ENCODE measurements at places on chromosomes 5 and 9.

- no peak for DNase-seq
Measured at GRCh38 chr5:8550921-8551320, 682.0 kb downstream of the MTRR start.

- DNase-seq = no peak
Measured at GRCh38 chr5:34854459-34855174, 15.7 kb downstream of the TTC23L start.

- DNase-seq = no peak
Measured at GRCh38 chr9:109444771-109445320, 53.3 kb downstream of the PTPN3 start.

DNA sequence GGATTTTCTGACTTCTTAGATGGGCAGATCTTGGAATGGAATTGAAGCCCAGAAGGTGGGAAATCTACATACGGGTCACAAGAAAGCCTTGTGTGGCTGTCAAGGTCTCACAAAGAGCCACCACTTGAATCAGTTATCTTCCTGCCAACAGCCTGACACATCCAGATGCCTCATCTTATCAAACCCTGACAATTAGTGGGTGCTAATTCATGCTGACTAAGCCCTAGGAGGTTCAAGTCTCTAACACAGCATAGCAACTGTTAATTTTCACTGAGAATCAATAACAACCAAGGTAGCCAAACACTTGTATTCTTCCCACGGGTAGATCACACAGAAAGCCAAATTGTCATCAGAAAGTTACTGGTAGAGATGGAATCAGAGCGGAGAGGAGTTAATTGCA, 222.2 kb downstream of the TMEM167A start:
- no peak for DNase-seq

- DNase-seq = no peak
Measured at GRCh38 chr9:91536211-91536691, 112.6 kb upstream of the NFIL3 start.

DNA sequence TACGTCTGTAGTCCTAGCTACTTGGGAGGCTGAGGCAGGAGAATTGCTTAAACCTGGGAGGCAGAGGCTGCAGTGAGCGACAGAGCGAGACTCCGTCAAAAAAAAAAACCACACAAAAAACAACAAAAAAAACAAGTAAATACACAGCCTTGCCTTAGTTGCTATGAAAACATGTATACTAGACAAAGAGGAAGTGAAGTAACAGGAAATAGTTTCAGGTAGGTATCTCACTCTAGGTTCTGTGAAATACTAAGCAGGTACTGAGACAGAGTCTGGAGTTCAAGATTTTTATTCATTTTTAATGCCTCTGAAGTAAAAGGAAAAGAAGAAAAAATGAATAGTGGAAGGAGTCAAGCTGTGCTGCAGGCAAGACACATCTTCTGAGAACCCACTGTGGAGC, 687.9 kb upstream of the RGMB start:
- no peak for DNase-seq

- no peak for DNase-seq
Measured at GRCh38 chr9:20994486-20994885, 37.0 kb downstream of the HACD4 start.

GRCh38 chr9:121197132-121197531, 4.5 kb downstream of the RAB14 start:
- DNase-seq = no peak

GRCh38 chr5:116467465-116467843, 107.2 kb downstream of the SEMA6A start:
- DNase-seq = no peak

GRCh38 chr5:40672425-40672824, 7.3 kb upstream of the PTGER4 start:
- DNase-seq = no peak

DNA sequence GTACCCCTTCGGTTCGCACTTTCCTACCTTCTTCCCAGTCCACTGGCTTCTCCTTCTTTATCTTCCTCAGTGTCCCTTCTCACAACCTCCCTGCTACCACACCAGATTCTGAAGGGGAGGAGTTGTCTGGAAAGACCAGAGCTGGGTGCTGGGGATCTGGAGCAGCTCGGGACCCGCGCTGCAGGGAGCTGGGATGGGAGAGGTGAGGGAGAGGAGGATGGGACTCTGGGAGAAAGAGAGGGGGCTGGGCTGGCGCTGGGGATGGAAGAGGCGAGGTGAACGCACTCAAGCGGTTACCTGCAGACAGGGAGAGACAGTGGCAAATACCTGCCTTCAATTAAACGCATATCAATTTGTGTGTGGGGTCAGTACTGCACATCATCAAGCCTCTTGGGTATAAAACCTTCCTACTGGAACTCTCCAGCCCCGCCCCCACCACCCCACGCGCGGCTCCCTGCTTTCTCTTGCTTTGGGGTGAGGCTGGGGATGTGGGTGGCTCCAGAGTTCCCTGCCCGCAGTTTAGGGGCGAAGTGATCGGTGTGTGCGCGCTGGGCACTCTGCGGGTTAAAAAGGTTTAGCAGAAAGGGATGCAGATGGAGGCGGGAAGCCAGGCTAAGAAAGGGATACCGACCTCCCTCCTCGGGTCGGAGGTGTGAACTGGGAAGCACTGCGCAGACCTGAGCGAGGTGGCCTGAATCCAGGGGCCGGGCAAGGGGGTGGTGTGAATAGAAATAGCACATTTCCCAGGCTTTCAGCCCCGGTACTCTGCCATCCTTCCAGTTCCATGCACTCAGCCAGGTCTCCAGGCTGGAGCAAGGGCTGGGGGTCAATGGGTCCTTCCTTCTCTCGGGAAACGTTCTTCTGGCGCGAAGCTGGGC, 977 bp upstream of the PAM start:
- DNase-seq = no peak

GRCh38 chr9:82367016-82367415, 378.4 kb downstream of the SPATA31D1 start:
- DNase-seq = no peak

DNA sequence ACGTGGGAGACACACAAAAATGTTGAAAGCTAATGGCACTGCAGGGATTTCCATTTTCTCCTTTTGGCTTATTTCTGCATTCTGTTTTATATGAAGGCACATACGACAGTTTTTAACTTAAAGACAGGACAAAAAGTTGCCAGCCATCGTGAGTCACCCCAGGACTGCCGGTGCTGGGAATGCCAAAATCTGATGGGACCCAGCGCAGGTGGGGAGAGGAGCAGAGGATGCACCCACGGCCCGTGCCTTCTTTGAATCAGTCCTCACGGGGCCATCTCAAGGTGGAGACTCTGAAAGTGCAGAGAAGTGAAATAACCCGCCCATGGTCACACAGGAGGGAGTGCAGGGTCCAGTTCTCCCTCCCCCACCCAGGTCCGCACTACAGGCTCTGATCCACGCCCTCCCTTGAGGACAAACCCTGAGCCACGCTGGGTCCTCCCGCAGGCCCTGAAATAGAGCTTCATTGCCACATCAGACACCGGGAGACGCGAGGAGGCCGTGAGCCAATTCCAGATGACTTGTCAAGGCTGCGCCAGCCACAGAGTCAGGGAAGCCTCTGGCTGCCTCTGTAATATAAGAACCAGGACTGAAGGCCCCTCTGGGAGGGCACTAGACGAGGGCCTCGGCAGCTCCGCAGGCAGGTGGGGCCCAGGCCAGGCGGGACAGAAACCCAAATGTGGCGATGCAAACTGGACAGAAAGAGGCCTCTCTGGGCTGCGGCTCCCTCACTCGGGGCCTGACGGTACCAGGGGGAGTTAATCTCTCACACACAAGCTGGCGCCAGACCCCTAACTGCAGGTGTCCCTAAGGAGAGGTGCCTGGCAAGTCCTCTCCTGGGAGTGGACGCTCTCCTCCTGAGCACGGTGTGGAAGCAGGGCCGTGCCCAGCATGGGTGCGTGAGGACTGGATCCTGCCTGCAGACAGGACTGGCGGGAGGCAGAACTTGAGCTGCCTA, 22.9 kb downstream of the ADAMTS2 start:
- DNase-seq = no peak

GRCh38 chr9:133421615-133422542, at the start of gene ADAMTS13:
TSS of gene ADAMTS13 (plus strand) at chr9:133422367. CDS start at chr9:133422444, 77 bp downstream.
- no peak for DNase-seq

DNA sequence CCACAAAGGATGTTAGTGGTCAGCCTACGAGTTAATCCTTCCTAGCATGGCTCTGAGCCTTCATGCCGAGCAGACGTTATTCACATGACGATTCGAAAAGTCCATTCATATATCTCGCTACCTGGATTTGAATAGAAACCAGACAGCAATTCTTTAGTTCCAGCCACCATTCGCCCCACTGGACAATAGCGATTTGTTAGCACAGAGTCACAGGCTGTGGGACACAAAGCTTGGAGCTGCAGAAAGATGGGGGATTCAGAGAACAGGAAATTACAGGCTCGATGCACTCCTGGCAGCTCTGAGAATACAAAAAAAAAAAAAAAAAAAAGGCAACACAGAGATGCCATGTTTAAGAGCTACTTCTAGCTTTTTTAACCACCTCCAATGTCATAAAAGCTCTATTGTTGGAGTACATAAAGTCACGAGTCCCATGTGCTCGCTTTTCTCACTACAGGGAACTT, 110.7 kb downstream of the NR6A1 start:
- DNase-seq = peak; percentile 81

DNA sequence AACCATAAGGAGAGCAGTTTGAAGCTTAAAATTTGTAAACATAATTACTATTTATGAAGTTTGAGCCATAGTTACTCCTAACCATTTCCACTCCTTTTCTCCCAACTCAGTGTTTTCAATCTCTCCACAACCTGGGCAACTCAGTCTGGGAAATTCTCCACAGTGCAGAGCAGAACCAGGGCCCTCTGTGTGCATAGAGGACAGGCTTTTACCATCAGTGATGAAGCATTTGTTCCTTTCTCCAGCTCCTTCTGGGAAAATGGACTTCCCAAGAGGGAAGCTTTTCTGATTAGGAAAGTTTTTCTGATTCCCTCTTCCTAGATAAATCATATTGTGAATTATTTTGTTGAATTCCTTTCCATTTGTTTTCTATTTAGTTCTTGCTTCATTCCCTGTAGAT, 132.3 kb upstream of the MPDZ start:
- no peak for DNase-seq

- no peak for DNase-seq
Measured at GRCh38 chr5:83026516-83026915, 50.7 kb downstream of the TMEM167A start.

GRCh38 chr9:114902786-114903524, 27.4 kb downstream of the TNFSF8 start:
- no peak for DNase-seq

DNA sequence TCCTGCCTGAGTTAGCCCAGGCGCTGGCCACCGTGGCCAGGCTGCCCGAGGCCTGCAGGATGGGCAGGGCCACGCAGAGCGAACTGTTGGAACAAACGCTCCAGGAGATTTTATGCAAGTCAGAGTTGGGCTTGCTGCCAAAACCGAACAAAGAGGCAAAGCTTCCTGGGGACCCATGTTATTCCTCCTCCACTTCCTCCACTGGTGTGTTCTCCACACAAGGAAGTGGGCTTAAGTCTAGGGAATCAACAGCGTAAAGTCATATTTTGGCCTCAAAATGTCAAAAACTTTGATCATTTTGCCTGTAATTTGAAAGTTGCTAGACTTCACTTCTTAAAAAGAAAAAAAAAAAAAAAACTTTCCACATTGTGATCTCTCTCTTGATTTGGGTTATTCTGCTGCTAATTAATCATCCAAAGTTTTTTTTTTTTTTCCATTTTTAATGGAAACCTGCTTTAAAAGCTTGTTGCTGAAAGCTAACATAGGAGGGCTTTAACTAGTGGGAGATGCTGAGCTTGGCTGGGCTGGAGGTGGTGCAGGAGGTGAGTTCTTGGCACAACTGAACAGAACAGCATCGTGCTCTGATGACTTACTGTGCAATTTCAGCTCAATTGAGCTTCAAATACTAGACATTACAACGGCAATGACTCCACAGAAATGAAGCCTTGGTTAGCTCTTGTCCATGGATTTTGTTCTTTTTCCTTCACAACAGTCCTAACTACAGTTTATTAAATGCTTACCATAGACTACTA, 73.0 kb downstream of the PTPDC1 start:
- DNase-seq = peak; percentile 92

- no peak for DNase-seq
Measured at GRCh38 chr5:83281176-83281575, 190.4 kb upstream of the VCAN start.

DNA sequence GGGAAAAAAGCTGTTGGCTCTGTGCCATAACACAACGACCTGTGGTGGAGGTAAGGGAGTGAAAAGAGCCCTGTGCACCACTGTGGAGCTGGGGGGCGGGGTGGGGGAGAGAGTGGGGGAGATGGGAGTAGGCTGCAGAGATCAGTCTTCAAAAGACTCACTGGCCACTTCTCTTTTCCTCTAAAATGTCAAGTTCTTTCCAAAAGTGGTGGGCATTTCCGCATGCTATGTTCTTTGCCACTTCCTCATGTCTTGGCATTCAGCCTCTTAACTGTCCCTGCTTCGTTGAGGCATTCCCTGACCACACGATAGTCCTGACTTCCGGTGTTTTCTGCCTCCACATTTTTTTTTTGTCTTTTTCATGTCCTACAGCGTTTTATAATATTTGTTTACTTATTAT, 2.4 kb upstream of the PPP2R2B start:
- no peak for DNase-seq

DNA sequence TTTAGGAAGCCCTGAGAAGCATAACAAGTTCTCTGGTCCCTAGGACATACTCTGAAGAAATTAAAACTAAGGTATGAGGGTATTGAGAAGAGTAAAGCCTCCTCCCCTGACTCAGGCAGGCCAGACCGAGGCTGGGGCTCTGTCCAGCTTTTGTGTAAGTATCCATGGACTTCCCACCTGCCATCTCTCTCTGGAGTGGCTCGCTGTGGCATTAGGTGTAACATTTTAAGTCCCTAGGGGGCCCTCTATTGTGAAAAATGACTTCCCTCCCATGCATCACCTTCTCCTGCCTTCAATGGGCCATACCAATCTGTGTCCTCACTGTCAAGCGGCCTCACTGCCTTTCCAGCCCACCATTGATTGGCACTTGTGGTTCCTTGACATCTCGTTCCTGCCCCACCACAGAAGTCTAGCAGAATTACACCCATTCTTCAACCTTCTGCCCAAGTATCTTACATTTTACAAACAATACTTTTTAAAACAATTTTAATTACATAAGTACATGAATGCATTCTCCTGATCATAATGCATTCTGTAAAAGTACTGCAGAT, 205.5 kb downstream of the SLIT3 start:
- DNase-seq = no peak

DNA sequence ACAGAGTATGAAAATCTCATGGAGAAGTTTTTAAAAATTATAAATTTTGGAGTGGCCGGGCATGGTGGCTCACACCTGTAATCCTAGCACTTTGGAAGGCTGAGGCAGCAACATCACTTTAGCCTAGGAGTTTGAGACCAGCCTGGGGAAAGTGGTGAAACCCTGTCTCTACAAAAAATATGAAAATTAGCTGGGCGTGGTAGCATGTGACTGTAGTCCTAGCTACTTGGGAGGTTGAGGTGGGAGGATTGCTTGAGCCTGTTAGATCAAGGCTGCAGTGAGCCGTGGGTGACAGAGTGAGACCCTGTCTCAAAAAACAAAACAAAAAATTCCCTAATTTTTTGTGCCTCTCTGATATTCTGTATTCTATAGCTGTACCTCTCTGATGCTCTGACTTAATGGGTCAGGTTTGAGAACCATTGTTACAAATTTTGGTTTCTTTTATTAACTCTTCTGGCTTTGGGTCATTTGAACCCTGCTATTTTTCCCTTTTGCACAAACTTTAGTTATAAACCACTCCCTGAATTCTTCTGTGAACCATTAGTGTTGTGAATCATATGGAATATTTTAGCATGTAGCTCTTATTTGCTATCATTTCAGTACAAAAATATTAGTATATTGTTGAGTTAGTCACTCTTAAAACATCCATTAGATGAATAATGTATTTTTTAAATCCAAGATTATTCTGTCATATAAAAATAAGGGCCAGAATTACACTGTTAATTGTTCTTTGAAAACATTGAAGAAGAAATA, 51.0 kb downstream of the FER start:
- no peak for DNase-seq
